ENCODE measurements at places on chromosomes 11 and 22.

GRCh38 chr11:122751292-122752070 lies 86.8 kb upstream of the CRTAM start:
- DNase-seq: no peak

DNA sequence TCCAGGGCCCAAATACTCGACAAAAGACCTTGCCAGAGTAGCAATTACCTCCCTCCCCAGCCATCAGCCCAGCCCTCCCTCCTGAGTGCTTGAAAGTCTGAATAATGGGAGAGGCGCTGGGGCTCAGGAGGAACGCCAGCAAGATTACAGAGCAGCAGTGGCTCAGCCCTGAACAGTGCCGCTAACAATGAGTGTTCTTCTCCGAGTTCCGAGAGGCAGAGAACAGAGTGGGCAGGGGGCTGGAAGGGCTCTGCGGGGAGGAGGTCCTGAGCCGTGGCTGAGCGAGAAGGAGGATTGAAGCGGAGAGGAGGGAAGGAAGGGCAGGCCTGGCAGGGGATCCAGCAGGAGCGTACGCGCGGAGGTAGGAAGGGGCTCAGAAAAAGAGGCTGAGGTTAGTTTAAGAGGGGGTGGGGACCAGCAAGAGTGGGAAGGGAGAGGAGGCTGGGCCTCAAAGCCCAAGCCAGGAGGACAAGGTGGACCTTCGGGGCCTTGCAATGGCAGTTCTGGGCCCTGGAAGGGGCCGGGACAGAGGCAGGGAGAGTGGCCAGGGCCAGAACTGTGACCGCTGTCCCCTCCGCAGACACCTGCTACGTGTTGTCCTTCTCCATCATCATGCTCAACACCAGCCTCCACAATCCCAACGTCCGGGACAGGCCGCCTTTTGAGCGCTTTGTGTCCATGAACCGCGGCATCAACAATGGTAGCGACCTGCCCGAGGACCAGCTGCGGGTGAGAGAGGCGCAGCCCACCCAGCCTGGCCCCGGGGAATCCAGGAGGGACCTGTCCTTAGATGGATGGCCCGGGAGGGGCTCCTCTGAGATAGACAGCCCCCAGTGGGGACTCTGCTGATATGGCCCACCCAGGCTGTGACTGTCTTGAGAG lies 20.6 kb downstream of the CYTH4 start:
- DNase-seq: no peak

- no peak for DNase-seq
Measured at GRCh38 chr11:104343578-104343977, 179.6 kb upstream of the PDGFD start.

GRCh38 chr11:69726019-69726418 lies 22.2 kb upstream of the FGF19 start:
- no peak for DNase-seq

DNA sequence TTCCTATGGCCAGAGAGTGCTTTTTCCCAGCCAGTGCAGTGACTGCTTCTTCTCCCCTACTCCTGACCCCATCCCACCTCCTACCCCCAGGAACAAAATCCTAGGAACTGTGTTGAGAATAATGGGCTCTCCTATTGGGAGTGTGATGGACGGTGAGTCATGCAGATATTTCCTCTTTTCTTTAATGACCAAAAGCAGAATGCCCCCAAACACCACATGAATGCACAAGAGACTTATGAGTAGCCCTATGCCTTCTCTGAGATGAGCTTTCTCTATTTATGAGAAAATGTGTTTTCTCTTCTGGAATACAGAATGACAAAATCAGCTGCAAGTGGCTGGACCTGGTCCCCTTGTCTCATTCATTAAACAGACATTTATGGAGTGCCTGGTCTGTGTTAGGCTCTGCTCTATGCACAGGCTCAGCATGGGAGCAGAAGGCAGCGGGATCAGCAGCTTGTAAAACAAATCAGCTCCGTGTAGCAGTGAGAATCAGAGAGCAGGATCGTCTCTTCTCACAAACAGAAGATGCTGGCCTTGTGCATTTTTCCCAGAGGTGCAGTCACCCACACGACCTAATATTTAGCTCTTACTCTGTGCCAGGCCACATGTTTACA lies 47.5 kb upstream of the GALNT18 start:
- no peak for DNase-seq

DNA sequence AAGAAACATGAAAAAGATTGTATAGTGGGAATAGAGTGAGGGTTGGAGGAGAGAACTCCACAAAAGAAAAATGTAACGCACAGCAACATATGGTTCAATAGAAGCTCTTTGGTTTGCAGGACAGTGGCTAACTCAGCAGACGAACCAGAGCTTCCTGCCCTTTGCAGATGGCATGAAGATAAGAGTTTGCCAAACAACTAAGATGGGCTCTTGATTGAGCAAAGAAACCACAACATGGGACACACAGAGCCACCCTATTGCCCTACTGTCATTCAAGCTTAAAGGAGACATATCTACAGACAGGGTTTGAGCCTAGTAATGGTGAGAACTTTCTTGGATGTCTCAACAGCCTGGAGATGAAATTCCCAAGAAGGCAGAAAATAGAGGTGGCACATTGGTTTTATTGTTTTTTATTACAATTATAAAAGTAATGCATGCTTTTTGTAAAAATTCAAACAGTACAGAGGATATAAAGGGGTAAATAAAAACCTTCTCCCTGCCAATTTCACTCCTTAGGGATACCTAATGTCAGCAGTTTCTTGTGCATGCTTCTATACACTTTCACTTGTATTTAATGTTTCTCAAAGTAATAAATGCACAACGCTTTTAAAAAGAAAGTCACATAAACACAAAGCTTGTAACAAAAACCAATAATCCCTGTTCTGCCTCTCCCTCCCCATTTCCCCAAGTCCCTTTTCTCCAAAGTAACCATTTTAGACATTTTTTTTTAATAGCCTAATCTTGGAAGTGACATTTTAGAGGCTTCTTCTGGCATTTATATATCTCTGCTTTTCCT lies 63.7 kb downstream of the COPB1 start:
- DNase-seq: no peak

- DNase-seq: no peak
Measured at GRCh38 chr22:41481925-41482318, 13.0 kb downstream of the ACO2 start.

- DNase-seq: no peak
Measured at GRCh38 chr11:96015906-96016565, 92.1 kb upstream of the MTMR2 start.

DNA sequence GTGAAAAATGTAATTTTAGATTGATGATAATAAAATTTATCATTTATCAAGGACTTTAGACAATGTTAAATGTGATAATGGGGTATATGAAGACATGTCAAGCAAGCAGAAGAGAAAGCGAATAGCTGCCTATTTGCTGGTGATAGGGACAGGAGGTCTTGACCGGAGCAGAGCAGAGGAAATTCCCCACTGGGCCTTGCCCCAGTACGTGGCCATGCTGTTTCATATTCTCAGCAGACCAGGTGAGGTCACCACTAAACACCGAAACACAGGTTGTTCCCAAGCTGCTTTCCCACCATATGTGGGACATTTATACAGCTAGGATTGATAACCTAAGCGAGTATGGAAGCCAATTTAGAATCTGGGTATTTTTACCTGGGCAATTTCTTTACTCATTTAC lies 1629.6 kb downstream of the FAM181B start:
- no peak for DNase-seq

- no peak for DNase-seq
Measured at GRCh38 chr11:76270389-76270788, 64.1 kb upstream of the WNT11 start.

GRCh38 chr11:12128301-12128751 lies 17.9 kb downstream of the MICAL2 start:
- DNase-seq: no peak

GRCh38 chr11:94139416-94139815 lies 10.8 kb downstream of the PANX1 start:
- no peak for DNase-seq

DNA sequence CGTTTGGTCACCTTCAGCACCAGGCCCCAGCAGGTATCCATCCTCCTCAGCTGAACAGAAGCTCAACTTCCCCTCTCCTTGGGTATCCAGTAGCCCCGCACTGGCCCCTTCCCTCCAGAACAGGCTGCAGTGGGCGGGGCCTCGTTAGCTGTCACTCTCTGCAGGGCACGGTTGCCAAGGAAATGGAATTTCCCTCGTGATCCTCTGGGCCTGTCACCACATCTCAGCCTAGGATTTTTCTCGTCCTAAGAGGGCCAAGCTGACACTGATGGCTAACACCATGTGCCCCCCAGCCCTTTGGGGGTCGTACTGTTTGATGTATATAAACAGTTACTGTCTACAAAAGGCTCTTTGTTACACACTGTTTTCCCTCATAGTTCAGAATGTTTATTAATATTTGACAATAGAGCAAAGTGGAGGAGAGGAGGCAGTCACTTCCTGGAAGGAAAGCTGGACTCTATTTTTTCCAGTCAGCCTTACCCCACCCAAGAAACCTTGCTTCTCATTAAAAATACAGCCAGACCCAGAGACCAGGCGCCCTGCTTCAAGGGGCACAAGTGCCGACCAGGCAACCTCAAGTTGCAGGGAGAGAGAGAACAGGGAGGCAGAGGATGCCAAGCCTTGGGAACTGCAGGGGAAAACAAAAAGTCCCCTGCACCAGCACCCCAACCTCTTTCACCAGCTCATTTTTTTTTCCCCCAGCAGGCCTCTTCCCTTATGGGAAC lies 44.5 kb downstream of the FEZ1 start:
- DNase-seq: peak; percentile 62

GRCh38 chr11:71391796-71392195 lies 56.4 kb downstream of the DHCR7 start:
- no peak for DNase-seq

GRCh38 chr22:35397095-35397904 lies 2.6 kb upstream of the MCM5 start:
- DNase-seq: peak; percentile 66

GRCh38 chr11:35247863-35248262 lies 108.9 kb downstream of the CD44 start:
- DNase-seq: no peak

GRCh38 chr11:39459606-39460005 lies 1999.8 kb downstream of the LRRC4C start:
- DNase-seq: no peak

- no peak for DNase-seq
Measured at GRCh38 chr11:126521196-126521595, 165.7 kb downstream of the ST3GAL4 start.

- DNase-seq: no peak
Measured at GRCh38 chr22:24289741-24290163, 19.1 kb downstream of the SPECC1L start.

- no peak for DNase-seq
Measured at GRCh38 chr22:29641700-29642330, 38.4 kb downstream of the NF2 start.

DNA sequence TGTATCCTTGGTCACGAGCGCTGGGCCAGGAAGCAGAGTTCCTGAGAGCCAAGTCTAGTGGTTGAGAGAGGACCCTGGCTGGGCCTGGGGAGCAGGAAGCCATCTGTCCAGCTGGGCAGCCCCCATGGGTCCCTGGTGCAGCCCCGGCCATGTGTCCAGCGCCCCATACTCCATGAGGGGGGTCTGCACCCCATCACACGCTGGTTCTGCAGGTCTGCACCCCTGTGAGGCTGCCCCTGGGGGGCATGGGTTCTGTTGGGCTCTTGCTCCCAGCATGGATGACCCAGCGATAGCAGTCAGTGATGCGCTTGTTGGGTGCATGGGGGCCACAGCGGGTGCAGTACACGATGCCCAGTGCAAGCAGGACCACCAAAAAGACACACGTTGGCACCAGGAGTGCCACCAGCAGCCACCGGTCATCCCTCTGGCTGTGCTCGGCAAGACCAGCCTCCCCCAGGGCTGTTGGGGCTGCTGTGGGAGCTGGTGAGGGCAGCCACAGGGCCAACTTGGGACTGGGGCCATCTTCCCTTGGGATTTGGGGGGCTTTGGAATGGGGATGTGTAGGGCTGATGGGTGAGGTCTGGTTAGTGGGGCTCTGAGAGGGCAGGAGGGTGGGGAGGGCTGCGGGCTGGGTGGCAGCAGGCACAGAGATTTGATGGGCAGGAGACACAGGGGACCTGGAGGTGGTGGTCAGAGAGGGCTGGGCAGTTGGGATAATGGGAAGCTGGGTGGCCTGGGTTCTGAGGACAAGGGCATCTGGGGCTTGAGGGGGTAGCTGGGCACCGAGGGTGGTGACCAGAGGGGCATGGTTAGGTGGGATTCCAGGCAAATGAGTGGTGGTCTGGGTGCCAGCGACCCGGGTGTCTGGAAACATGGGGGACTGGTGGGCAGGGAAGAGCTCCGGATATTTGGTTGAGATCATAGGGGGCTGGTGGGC lies 2.0 kb downstream of the CD248 start:
- peak; percentile 24 for DNase-seq

GRCh38 chr11:75159151-75159953 lies 8.4 kb downstream of the SLCO2B1 start:
- no peak for DNase-seq

DNA sequence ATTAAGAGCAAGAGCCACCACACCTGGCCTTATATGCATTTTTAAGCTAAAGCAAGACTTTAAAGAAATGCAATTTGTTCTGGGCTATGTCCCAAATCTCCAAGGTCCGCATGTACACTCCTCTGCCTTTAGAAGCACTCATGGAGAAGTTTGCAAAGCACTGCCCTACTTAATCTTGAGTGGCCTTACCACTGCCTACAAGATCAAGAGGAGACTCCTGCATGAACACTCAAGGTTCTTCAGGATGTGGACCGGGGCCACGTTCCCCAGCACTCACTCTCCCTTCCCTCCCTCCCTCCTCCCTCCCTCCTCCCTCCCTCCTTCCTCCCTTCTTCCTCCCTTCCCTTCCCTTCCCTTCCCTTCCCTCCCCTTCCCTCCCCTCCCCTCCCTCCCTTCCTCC lies 63.2 kb upstream of the HSPA8 start:
- DNase-seq: no peak

DNA sequence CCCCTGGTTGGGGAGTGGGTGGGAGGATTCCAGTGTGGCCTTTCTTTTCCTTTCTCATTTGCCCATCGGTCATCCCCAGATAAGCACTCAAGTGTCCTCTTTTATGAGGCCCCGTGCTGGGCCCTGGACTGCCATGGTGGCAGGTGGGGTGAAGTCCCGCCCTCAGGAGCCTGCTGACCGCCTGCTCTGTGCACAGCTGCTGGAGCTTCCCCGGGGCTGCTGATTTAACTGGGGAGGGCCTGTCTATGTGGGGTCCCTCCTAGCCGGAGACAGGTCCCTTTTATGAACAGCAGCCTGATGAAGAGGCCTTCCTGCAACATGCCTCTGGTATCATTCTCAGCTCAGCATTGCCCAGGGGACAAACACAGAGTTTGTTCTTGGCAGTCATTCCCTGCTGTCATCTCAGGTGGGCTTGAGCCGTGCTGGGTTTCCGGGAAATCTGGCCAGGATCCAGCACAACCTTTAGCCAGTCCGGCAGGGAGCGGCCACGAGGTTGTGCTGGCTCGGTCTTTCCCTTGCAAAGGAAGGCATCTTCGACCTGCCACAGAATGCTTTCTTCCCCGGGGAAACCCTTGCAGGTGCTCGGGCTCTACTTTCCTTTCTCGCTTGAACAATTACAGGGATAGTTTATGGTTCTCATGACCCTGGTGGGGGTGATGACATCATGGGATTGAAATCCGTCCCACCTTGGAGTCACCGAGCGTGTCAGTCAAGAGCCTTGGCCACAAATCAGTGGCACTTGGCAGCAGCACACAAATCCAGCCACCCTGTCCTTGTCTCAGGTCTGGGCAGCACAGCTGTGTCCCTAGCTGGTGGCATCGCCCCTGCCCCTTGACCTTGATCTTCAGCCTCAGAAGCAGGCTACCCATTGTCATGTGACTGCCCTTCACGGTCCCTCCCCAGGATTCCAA lies 20.1 kb downstream of the ST14 start:
- no peak for DNase-seq
